ENCODE measurements at places on chromosomes 7 and 10.

DNA sequence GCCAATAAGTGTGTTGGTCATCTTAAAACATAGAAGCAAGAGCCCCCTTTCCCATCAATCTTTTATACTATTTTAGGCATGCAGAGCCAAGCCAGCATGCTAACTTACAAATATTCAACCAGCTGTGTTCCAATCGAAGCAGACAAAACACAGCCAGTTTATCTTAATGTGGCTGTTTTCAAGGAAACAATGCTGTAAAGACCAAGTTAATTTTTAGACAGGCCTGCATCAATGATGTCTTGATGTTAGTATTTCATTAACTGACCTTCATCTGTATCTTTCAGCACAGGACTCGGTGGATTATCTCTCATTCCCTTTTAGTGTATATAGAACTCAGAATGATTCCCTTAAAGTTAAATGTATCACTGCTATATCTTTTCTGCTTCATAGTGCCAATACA lies 262.0 kb upstream of the ZWINT start:
- no peak for DNase-seq

DNA sequence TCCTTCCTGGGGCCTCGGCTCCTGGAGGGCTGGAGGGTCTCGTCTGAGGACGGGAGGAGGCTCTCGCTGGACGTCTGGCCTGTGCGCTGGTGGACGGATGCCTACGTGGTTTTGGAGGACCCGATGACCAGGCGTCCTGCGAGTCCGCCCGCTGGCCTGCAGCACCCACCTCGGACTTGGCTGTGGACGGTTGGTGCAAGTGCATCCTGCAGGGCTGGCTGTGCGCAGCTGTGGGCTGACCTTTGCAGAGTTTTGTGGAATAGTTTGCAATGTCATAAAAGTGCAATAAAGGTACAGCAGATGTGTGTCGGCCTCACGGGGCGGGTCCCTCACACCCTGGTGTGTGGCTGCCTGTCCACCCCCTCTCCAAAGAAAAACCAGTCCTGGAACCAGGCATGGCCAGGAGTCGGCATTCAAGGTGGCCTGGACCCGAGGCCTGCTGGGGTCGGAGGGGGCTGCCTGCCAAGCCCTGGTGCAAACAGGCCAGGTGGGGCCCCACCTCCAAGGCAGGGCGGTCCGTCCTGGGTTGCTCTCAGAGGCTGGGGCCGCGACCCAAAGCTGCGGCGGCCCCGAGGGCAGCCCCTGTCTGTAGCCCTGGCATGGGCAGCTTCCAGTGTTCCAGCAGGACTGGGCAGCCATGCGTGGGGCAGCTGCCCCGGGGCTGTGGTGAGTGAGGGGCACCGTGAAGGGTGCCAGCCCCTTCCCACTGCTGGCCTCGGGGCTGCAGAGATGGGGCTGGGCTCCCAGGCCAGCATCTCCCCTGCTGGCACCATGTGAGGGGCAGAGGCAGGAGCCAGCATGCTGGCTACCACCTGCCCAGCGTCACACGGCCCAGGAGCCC lies 29.3 kb upstream of the FOXL3 start:
- no peak for DNase-seq

DNA sequence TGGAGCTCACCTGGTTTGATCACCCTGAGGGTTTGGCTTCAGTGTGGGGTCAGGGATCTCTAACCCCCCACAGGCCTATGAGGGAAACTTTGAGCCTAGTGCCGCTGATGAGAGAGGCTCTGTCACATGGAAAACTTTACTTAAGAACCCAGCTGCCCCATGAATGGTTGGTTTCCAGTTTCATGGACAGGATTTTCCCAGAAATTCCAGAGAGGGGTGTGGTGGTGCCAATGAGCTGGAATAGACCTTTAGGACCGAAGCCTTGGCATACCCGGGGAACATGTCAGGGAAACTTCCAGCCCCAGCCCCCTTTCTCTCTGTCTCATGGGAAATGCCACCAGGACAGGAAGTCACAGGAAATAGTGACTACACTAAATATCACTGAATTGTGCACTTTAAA lies 36.9 kb downstream of the AKR1B1 start:
- DNase-seq = peak; percentile 14

GRCh38 chr7:53094827-53095226 lies 59.4 kb downstream of the POM121L12 start:
- DNase-seq = no peak

- no peak for DNase-seq
Observed at GRCh38 chr7:133359449-133359848, 106.6 kb downstream of the EXOC4 start.

DNA sequence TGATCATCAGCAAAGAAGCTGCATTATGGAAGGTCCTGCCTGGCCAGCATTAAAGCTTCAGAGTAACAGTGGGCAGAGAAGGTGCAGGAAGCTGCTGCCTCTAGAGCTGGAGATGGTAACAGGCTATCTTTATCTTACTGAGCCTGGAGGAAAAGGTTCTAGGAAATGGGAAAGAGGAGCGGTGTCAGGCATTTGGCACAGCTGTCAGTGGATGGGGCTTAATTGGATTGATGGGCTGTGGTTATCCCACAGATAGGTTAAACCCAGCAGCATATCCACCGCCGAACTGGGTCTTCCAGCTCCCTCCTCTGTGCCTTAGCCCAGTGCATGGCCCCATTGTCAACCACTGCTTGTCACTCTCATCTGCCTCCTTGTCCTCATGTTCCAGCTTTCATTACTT lies 127.6 kb downstream of the CCNY start:
- DNase-seq = no peak

GRCh38 chr10:51960494-51960895 lies 261.1 kb upstream of the CSTF2T start:
- peak; percentile 51 for DNase-seq

- DNase-seq = no peak
Observed at GRCh38 chr10:132881186-132881920, 61.0 kb downstream of the CFAP46 start.

DNA sequence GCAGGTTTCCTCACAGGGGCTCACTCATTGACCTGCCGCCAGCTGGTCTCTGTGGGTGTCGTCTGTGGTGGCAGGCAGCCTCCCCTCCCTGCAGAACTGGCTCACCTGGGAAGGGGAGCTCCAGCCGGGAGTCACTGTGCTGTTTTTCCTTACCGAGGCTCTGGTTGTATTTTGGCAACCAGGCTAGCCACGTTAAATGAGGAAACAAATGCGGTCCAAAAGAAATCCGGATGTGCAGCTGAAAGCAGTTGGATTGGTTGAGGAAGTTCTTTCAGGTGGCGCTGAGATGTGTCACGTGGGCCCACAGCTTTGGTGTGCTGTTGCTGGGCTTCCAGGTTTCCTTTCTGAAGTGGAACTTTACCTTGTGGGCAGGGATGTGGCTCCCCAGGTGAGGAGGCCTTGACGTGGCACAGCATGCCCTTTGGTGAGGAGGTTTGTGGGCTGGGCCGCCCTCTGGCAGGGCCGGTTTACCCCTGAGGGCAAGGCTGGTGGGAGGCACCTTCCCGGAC lies 14.2 kb downstream of the MTURN start:
- DNase-seq = no peak

GRCh38 chr7:157719705-157720655 lies 383.2 kb downstream of the DNAJB6 start:
- no peak for DNase-seq

GRCh38 chr7:72258074-72258473 lies 154.1 kb downstream of the CALN1 start:
- DNase-seq = no peak

DNA sequence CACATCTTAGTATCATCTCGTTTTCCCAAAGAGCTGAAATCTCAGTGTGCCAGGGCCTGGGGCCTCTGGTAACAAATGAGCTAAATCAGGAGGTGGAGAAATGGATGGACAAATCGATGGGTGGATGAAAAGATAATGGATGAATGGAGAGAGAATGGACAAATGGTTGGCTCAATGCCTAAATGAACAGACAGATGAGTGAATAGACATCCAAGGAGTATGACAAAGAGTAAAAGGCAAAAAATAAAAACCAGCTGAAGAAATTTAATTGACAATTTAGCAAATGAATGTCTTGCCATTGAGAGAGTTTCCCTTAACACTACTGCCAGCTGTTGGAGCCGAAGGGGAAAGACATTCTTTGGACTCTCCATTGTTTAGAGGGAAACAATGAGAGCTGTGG lies 8.0 kb downstream of the SYCE1 start:
- DNase-seq = no peak

- no peak for DNase-seq
Observed at GRCh38 chr10:14118953-14119352, 211.8 kb downstream of the FRMD4A start.

- no peak for DNase-seq
Observed at GRCh38 chr10:53153831-53154230, 381.2 kb upstream of the MBL2 start.

DNA sequence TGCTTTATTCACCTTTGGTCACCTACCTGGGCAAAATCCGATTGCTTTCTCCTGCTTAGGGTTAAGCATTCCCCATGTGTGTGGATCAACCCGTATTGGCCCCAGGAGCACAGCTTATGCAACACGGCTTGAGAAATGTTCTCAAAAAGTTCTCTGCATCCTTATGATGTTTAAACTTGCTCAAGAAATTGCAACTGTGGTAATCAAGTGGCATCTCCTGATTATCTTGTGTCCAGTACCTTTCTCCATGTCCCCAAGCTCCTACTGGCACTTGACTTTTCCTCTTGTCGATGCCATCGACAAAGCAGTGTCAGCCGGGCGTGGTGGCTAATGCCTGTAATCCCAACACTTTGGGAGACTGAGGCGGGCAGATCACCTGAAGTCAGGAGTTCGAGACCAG lies 4.7 kb upstream of the PKD2L1 start:
- no peak for DNase-seq

Measured in mesendoderm (in vitro differentiated cells).